WTC11 (cell line): ENCODE measurements at places on chromosomes 3 and 15. TPM values are rescaled to one million over a fixed set of nuclear protein-coding genes. Genes with fewer than 3 reads are reported as not detected.

GRCh38 chr15:58951388-58952007, 18.0 kb upstream of the SLTM start:
- DNase-seq = no peak

- no peak for DNase-seq
Observed at GRCh38 chr3:122987736-122988319, 39.7 kb downstream of the SEMA5B start.

- DNase-seq = no peak
Observed at GRCh38 chr15:67003586-67003985, 61.8 kb upstream of the SMAD3 start.

- no peak for DNase-seq
Observed at GRCh38 chr15:31504462-31504839, 177.8 kb downstream of the KLF13 start.

DNA sequence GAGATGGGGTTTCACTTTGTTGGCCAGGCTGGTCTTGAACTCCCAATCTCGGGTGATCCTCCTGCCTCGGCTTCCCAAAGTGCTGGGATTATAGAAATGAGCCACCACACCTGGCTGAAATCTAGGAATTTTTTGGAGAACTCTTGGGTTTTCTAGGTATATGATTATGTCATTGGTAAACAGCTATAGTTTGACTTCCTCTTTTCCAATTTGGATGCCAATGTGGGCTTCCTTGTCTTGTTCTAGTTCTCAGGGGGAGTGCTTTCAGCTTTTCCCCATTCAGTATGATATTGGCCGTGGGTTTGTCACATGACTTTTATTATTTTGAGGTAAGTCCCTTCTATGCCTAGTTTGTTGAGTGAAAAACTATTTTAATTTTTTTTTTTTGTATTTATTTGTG, 17.9 kb downstream of the KCNMB3 start:
- no peak for DNase-seq

- DNase-seq = no peak
Observed at GRCh38 chr3:38989917-38990510, 61.7 kb downstream of the SCN11A start.

DNA sequence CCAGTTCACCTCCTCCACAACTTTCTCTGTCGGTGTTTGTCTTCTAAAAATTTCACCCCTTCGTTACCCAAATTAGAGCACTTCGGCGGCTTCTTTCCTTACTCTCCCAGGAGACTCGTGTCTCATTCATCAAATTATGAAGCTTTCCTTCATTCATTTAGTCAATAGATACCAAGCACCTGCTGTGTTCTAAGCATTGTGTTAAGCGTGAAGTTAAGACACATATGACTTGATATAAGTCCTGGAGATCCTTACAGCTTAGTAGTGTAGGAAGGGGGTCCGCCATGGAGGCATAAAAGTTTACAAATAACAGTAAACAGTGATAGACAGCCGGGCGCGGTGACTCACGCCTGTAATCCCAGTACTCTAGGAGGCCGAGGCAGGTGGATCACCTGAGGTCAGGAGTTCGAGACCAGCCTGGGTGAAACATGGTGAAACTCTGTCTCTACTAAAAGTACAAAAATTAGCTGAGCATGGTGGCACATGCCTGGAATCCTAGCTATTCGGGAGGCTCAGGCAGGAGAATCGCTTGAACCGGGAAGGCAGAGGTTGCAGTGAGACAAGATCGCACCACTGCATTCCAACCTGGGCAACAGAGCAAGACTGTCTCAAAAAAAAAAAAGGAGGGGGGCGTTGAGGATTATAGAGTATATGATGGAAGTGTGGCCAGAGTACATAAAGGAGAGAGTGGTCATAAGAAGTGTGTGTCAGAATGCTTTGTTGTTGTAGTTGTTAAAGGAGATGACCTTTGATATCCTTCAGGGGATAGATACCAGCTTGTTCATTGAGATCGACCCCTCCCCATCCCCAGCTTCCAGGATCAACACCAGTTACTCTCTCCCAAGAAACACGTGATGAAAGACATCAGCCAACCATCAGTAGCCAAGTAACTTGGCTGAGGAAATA, 744 bp upstream of the CCDC32 start:
- no peak for DNase-seq

- no peak for DNase-seq
Observed at GRCh38 chr3:13160619-13161018, 87.4 kb upstream of the IQSEC1 start.

- DNase-seq = no peak
Observed at GRCh38 chr3:155065537-155065936, 14.6 kb upstream of the MME start.

DNA sequence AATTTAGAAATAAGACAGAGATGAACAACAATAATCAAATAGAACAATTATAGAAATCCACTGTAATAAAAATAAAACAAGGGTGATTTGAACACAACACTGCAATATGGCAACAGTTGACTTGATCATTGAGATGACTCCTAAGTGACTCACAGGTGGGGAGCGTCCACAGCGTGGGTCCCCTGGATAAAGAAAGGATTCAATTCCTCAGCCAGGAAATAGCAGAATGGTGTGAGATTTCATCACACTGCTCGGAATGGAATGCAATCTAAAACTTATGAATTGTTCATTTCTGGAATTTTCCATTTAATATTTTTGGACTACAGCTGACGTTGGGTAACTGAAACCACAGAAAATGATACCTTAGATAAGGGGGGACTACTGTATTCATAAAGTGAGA, 82.0 kb downstream of the CNTN3 start:
- DNase-seq = no peak

- DNase-seq = no peak
Observed at GRCh38 chr3:141059816-141060215, 8.7 kb downstream of the SPSB4 start.

GRCh38 chr3:163541629-163542028, 1536.7 kb downstream of the SI start:
- DNase-seq = no peak

DNA sequence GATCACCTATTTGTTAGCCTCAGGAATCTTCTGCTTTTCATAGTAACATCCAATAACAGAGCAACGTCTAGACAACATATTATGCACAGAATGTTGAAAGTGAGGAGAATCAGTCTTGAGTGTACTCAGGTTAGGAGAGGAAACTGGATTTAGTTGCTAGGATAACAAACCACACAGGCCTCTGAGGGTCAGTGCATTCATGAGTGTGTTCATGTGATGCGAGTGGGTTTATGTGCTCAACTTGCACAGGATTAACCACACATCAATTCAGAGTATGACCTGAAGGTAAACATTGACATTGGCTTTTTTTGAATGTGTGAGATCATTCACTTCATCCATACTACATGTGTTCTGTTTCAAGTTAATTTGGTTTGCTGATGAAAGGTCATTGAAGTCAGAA, 287.6 kb downstream of the DIPK2A start:
- DNase-seq = no peak

GRCh38 chr15:28086175-28086703, 12.9 kb downstream of the OCA2 start:
- peak; percentile 71 for DNase-seq

- DNase-seq = no peak
Observed at GRCh38 chr3:138206196-138206595, 19.1 kb downstream of the ARMC8 start.

DNA sequence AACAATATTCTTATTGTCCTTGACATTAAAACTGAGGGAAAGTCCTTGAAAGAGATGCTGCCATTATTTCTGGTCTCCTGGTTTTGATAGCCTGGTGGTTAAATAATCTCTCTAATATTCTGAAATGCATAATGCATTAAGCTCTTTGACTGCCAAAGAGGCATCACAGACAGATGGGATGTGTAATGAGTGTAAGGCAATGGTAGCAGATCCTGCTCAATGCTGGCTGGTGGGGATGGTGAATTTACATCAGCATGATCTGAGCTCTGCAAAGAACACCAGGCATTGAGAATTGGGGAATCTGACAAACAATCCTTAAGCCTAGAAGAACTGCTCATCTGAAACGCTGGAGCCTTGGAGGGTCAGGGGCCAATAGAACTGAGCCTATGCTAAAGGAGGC, 528.6 kb upstream of the LMCD1 start:
- no peak for DNase-seq

- DNase-seq = no peak
Observed at GRCh38 chr3:116671151-116671550, 38.4 kb upstream of the TUSC7 start.

DNA sequence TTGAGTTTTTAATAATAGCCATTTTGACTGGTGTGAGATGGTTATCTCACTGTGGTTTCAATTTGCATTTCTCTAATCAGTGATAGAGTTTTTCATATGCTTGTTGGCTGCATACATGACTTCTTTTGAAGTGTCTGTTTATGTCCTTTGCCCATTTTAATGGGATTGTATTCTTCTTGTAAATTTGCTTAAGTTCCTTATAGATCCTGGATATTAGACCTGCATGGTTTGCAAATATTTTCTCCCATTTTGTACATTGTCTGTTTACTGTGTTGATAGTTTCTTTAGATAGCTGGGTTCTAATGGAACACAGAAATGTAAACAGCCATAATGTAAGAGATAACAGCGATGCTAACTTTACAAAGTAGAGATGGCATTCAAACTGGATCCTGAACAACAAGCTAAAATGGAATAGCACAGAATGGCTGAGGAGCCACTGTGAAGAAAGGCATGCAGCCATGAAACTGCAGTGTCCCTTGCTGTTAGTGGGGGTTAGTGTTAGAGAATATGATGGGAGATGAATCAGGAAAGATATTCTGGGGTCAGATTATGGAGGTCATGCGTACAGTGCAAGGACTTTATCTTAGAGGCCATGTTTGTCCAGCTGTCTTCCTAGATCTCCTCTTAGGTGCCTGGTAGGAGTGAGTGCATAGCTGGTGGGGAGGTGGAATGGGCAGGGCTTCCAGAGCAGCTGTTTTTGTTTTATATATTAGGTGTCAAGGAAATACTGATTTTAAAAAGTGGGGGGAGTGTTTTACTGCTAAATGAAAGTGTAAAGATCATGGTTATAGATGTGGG, 48.1 kb downstream of the BBS4 start:
- no peak for DNase-seq

ST8SIA2 gene
- 1.8 to 2.9 TPM (median 2.2 TPM) in 3 replicates for total RNA-seq

SCN11A gene
- 0.13 to 0.27 TPM (median 0.25 TPM) in 3 replicates for total RNA-seq

IMPG2 gene
- 0.02 to 0.09 TPM (median 0.04 TPM) in 3 replicates for total RNA-seq

TPRG1 gene
- 0.55 to 0.89 TPM (median 0.87 TPM) in 3 replicates for total RNA-seq

KLHDC8B gene
- total RNA-seq = 13.5 to 21.5 TPM (median 16.1 TPM) in 3 replicates

MAP1A gene
- 1.1 to 2.2 TPM (median 1.1 TPM) in 3 replicates for total RNA-seq

GPR62 gene
- total RNA-seq = 0.24 to 0.55 TPM (median 0.46 TPM) in 3 replicates

PLAAT1 gene
- total RNA-seq = 3.9 to 5.0 TPM (median 4.8 TPM) in 3 replicates

CD96 gene
- total RNA-seq = 0.33 to 0.94 TPM (median 0.50 TPM) in 3 replicates

KNG1 gene
- total RNA-seq = 0.13 to 0.44 TPM (median 0.34 TPM) in 3 replicates

FEZF2 gene
- total RNA-seq = not detected in 3 replicates

MLH1 gene
- 46.4 to 47.2 TPM (median 47.2 TPM) in 3 replicates for total RNA-seq
